ENCODE measurements at places on chromosomes 1 and 21.

GRCh38 chr1:96416111-96416595 is 305.4 kb upstream of the PTBP2 start:
- DNase-seq: peak; percentile 96

DNA sequence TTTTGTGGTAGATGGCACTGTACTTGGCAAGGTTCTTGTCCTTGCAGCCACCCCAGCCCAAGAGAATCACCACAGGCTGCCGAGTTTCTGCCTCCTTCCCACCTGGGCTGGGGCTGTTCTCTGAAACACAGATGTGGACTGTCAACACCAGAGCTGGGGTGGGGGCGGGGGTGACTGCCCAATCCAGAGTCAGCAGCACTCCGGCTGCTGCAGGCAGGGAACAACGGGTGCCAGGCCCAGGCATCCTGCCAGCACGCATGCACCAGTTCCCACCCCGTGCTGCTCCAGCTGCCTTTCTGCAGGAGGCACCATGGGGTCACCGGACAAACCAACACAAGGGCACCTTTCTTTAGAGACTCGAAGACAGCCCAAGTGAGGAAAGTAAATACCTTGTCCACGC is 14.1 kb downstream of the TMEM53 start:
- DNase-seq: no peak

GRCh38 chr1:198495631-198496030 is 44.8 kb downstream of the ATP6V1G3 start:
- no peak for DNase-seq

DNA sequence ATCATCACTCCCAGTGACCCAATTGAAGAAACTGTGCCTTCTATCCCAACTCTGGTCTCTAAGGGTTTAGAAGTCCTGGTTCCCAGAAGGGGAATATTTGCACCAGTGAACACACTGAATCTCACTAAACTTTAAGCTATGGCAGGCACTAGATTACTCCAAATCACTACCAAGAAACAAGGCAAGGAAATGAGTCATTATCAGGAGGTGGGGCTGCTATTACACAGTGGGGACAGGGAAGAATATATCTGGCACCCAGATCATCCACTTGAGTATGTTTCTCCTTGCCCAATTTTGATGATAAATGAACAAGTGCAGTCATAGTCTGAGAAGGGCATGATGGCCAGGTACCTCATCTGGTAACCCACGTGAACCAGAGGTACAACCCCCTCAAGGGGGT is 7.0 kb downstream of the MRPL9 start:
- DNase-seq: no peak

DNA sequence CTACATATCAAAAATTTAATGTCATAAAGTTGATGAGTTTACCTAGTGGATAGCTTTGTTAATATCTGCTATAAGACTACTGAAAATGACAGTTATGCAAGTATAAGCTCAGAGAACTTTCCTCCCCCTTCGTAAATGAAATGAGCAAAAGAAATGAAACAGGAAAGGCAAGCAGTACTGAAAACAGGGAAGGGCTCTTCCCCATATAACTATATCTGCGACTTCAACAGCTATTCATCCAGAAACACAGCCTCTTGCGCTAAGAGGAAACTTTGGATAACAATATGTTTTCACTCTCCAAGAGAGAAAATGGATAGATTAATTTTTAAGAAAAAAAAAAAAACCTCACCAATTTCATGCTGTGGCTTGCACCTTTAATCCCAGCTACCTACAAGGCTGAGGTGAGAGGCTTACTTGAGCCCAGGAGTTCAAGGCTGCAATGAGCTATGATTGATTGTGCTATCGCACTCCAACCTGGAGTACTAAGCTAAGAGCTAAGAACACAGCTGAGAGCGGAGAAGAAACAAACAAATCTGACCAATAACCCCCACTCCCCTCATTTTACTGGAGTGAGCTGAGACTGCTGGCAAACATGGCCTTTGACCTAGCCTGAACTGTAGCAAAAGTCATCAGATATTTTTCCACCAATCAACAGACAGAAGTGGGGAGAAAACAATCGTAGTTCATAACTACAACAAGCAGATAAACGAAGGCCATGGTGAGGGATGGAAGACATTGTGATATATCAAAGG is 29.0 kb downstream of the METTL18 start:
- no peak for DNase-seq

- DNase-seq: no peak
These were observed 12.1 kb downstream of the LGR6 start for GRCh38 chr1:202205523-202206190.

- DNase-seq: no peak
These were observed 70.6 kb downstream of the RGS2 start for GRCh38 chr1:192879406-192879805.

DNA sequence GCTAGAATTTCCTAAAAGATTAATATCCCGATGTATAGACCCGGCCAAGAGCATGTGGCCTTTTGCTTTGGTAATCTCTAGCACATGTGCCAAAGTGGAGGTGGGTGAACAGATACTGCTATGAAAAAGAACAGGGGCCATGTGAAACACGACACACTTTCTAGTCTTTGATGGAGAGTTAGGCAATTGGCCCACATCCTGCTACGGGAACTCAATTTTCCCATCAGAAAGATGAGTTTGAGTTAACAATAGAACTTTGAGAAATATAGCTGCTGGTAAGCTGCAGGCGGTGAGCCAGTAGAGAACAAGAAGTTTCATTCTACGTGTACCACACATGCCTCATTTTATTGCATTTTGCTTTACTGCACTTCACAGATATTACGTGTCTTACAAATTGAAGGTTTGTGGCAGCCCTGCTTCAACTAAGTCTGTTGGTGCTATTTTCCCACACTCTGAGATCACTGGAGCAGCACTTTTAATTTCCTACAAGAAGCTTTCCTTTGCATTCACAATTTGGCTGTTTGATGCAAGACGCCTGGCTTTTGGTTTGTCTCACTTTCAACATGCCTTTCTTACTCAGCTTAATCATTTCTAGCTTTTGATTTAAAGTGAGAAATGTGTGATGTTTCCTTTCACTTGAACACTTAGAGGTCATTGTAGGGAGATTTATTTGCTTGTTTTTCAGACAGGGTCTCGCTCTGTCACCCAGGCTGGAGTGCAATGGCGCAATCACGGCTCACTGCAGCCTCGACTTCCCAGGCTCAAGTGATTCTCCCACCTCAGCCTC is 46.3 kb downstream of the HTR6 start:
- no peak for DNase-seq

- DNase-seq: no peak
These were observed 32.6 kb upstream of the CCDC190 start for GRCh38 chr1:162893612-162893908.

DNA sequence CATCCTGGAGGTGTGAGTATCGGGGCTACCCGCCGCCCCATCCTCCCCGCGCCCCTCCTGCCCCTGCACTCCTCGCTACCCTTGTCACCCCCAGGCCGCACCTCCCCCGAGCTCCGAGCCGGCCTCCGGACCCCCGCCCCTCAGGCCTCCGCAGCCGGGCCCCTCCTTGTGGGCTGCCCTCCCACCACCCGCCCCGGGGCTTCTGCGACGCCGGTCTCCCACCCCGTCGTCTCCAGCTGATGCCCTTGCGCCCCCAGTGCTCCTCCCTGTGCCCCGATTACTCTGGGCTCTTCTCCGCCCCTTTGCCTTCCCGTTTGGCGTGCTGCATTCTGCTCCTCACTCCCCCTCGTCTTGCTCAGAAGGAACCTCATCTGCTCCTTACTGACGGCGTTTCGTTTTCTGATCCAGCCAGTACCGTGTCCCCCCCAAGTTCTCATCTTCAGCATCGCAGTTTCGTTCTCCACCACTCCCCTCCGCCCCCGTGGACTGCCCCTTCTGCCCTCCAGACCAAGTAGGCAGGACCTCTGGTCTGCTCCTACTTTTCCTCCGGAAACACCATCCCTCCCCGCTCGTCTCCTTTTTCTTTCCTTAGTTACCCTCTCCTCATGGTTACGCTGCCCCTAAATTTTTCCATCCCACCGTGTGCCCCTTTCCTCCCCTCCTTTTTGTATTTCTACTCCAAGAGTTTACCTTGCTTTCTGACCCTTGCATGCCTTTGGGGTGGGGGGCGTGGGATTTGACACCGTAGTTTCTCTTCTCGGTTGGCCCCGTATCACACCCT is 841 bp downstream of the SNX27 start:
- no peak for DNase-seq

GRCh38 chr1:173864179-173864867 is 3.5 kb downstream of the GAS5 start:
- DNase-seq: no peak

DNA sequence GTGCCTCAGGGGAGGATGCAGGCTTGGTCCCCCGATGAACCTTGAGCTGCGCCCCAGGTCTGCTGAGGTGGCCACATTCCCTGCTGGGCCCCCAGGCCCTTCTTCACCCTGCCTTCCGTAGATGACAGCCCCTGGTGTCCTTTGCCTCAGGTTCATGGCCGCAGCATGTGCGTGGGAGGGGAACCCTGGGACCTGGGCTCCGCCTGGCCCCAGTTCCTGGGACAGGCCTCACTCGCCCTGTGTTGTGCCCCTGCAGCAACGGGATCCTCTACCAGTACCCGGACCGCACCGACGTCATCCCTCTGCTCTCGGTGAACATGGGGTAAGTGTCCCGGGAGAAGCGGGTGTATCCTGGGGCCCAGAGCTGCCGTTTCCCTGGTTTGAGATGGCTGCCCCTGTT is 5.1 kb upstream of the SLC25A34 start:
- DNase-seq: no peak

DNA sequence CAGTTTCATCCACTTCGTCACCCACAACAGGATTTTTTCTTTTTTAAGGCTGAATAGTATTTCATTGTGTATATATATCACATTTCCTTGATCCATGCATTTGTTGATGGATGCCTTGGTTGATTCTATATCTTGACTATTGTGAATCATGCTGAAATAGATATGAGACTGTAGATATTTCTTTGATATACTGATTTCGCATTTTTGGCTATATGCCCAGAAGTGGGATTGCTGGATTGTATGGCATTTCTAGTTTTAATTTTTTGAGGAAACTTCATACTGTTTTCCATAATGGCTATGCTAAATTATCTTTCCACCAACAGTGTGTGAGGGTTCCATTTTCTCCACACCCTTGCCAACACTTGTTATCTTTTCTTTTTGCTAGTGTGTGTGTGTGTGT is 5.0 kb downstream of the GUCA2B start:
- no peak for DNase-seq

GRCh38 chr1:47474278-47475193 is 36.7 kb downstream of the FOXD2 start:
- DNase-seq: no peak

GRCh38 chr21:29121759-29122158 is 8.7 kb upstream of the MAP3K7CL start:
- DNase-seq: no peak

DNA sequence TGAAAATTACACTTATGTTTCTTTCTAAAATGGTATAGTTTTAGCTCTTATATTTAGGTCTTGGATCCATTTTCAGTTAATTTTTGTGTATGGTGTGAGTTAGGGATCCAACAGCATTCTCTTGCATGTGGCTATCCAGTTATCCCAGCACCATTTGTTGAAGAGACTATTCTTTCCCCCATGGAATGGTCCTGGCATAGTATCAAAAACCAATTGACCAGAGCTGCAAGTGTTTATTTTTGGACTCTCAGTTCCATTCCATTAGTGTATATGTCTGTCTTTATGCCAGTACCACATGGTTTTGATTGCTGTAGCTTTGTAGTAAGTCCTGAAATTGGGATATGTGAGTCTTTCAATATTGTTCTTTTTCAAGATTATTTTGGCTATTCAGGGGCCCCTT is 14.3 kb downstream of the TTLL10 start:
- no peak for DNase-seq

DNA sequence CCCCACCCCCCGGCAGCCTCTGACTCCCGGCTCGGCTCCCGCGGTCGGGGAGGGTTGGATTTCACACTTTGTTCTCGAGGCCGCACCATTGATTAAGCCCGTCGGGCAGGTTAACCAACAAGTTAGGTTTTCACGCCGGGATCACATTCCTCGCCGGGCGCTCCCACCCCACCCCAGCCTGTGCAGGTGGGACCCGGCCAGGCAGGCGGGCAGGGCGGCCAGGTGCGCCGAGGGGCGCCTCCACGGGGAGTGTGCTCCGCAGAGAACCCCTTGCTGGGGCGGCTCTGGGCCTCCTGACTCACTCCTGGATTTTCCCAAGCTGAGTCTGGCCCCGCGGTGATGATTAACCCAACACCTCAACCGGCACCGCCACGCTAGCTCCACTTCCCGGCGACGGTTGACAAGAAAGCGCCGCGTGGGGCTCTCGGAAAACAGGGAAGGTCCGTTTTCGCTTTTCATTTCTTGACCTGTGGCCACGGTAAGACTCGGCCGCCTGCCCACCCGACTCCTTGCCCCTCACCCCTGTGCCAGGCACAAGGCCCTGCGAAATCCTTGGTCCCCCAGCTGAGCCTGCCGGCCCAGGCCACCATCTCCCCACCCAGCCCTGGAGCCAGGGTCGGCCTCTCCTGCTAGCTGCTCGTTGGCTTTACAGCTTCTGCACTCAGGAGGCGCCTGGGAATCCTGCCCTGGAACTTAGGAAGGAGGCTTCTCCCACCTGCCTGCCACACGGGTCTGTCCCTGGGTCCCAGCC is 8.8 kb upstream of the TTLL10 start:
- DNase-seq: no peak

- no peak for DNase-seq
These were observed 1.5 kb downstream of the PHGDH start for GRCh38 chr1:119713039-119713748.

- no peak for DNase-seq
These were observed 9.0 kb downstream of the IFNAR2 start for GRCh38 chr21:33238565-33239255.

- no peak for DNase-seq
These were observed 49.4 kb downstream of the TENT5C start for GRCh38 chr1:117655220-117655577.

DNA sequence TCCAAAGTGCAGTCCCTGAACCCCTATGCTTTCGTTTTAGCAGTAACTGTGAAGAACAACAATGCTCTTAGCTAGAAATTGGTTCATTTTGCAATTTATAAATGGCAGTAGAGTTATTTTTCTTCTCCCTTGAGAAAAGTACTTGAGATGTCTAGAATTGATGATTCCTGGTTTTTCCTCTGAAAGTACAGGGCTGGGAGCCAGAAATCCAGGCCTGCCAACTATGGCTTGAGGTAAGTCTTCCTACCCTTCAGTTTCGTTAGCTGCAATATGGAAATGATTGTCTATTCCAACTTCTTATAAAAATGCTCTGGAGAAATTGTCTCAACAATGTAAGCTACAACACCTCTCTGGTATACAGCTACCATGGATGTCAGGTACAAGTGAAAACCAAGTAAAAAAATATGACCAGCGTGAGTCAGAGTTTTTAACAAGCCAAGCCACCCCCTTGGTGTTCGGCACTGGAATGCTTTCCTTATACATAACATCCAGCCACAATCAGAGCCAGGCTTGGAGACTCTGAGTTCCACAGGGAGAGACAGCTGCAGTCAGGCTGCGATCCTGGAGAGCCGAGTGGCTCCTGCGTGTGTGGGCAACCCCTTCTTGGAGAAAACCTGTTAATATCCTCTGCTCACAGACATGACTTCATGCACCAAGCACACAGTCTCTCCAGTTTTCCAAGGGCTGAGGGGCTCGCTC is 22.0 kb downstream of the TSPAN2 start:
- no peak for DNase-seq

GRCh38 chr1:45952072-45952471 is 148.7 kb downstream of the MAST2 start:
- DNase-seq: no peak

GRCh38 chr1:68745011-68745410 is 248.1 kb upstream of the DEPDC1 start:
- DNase-seq: no peak

- no peak for DNase-seq
These were observed 570 bp upstream of the NEK7 start for GRCh38 chr1:198156111-198156744.

Measured in BJ (cell line).